Daoy (cell line): ENCODE measurements at places on chromosomes 6 and 20.

GRCh38 chr6:164247106-164247505 is 832.6 kb downstream of the QKI start:
- DNase-seq, result peak; percentile 48

DNA sequence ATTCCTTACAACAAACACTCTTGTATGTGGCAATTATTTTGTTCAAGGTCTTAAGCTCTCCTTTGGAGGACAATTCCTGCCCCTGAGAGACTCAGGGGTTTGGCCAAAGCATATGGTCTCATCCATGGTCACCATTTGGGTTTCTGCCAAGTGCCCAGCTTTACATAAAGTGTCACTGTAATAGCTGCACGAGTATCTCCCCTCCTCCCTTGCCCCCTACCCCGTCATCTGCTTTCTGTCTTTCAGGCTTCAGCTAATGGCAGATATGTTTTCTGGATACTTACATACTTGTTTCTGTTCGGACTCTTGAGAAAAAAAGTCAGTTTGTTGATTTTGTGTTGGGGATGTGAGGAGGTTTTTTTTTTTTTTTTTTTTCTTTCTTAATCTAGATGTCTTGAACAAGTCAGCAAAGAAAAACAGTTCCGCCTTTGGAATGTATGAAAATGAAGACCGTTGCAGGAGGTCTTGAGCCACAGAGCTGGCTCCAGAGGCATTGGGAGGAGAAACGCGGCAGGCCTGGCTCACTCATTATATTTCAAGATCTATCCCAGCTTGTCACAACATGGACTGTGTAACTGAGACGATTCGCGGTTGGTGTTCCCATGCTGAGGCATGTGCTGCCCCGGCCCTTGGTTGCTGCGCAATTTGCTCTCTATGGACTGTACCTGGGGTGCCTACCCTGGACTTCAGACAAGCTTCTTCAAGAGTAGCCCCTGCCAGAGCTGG is 32.6 kb upstream of the STX16 start:
- peak; percentile 80 for DNase-seq

GRCh38 chr6:135054226-135054568 is 425 bp downstream of the HBS1L start:
- DNase-seq, result no peak

DNA sequence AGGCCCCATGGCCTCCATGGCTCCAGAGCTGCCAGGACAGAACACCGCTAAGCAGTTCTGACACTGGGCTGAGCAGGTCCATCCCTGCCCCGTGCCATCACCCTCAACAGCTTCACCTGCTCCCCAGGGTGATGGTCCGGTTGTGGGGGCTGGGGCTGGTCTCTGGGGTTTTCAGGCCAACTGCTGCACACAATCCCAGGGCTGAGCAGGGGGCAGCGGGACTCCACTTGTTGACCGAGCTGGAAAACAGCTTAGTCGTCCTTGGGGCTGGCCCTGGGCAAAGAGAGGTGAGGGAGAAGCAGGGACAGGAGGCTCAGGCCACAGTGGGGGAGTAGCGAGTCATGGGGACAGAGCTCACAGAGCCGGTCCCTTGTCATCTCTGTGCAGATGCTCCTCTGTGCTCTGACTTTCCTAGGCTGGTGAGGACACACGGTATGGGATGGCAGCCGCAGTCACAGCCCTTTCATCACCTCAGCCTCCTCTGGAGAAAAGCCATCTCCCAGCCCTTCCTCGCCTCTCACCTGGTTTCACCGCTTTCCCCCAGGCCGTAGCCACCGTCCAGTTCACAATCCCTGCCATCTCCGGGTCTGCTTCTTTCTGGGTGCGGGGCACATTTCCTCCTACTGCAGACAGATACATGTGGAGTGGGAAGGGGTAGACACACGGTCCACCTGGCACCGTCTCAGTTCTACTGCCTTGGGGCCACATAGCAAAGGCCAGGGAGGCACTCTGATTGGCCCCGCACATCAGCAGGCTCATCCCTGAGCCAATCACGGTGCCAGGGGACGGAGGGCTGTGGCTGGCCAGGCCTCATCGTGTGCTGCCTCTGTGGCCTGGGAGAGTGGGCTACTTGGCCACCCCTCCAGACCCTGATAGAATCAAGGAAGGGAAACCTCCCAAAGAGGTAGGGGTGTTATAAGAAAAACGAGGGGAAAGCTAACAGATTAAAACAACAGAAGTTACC is 19.1 kb downstream of the MDFI start:
- no peak for DNase-seq

DNA sequence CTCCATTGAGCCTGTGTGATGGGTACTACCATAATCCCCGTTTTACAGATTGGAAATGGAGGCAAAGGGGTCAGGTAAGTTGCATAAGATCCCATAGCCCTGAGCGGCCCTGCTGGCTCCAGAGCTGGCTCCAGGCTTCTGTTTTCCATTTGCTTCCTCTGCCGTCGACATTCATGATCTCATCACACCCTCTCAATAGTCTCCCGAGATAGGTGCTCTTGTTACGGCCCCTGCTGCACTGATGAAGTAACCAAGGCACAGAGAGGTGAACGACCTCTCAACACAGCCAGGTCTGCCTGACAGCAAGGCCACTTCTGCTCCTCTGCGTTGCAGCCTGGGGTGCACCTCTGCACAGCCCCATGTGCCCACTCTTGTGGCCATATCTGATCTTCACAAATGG is 16.9 kb downstream of the CDH22 start:
- DNase-seq, result no peak

GRCh38 chr20:62496568-62497218 is 20.9 kb upstream of the GATA5 start:
- DNase-seq, result peak; percentile 36

DNA sequence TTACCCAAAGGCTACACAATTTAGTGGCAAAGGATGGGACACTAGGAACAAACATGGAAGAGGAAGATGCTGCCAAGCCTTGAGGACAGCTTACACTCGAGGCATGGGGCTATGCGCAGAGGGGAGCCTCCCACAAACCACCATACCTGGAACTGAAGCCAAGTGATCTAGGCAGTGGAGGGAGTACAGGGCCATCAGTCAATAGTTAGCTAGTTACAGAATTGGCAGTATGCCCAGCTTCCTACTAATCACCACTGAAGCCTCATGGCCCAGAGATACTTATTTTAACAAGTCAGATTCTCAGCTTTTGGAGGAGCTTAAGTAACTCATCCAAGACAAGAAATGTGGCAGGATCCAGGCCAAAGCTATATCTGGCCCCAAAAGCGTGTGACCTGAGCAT is 226.6 kb upstream of the MOCS1 start:
- no peak for DNase-seq

GRCh38 chr6:45679631-45680030 is 301.9 kb upstream of the SUPT3H start:
- DNase-seq, result no peak

DNA sequence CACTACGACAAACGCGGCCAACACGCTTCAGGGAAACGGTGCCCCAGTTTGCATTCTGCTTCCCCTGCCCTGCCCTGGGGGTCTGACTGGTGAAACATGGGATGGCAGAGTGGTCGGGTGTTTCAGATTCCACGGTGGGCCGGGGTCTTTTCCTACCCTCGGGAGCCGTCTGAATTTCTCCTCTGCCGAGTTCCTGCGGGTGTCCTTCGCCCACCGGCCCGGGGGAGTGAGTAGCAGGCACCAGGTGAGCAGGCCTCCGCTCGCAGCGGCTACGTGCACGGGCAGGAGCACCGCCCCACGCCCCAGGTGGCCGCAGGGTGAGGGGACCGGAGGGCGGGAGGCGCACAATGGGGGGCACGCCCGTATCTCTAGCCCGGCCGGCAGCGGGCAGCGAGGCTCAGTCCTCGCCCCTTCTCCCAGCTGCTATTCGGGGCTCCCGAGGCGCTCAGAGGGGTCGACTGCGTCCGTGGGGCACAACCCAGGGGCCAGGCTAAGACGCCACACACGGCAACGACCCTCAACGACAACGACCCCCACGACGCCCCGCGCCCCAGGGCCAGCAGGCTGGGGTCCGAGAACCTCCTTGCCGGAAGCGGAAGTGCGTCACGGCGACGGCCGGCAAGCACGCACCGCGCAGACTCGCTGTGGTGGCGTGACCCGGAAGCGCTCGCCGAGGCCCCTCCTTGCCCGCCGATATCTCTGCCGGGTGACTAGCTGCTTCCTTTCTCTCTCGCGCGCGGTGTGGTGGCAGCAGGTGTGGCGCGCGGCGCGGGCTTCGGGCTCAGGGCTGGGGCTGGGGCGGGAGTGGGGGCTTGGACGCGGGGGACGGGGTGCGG is at the start of gene RPS21:
RPS21 (plus strand) TSS at position 721 of the 836 bp plus-strand sequence. CDS start 236 bp downstream, outside the sequence.
- DNase-seq, result peak; percentile 96

GRCh38 chr6:34517461-34517881 is 38.7 kb downstream of the SPDEF start:
- DNase-seq, result no peak

GRCh38 chr6:24768361-24768760 is 6.4 kb upstream of the GMNN start:
- DNase-seq, result peak; percentile 28

DNA sequence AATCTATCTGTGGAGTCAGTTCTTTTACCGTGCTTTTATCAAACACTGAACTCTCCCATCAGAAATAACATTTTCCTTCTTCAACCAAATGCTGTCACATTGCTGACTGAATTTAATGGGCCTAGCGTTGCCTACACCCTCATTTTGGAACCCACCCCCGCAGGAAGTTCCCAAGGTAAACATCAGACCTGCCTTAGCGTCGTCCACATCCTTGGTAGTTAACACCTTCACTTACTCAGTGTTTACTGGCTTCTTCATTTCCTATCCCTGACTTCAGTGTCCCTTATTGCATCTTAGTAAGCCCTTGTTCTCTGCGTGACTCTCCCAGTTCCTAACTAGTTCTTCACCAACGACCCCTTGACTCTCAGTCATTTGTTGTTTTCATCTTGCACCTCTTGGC is 491.4 kb upstream of the SOX4 start:
- DNase-seq, result no peak

DNA sequence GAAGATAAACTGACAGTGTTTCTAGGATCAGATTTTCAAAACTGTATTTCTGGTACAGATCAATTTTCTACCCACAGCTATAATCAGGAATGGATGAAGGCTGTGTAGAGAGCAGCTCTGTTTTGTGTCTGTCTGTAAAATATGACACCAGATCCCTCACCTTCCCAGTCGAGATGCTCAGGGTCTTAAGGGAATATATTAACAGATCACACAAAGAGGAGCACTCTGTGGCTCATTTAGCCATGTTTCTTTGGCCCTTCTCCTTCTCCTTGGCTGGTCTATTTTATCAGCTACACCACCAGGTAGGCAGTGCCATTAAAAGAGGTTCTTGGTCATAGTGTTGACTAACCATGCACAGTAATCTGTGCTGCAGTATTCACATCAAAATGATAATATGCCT is 82.6 kb downstream of the PREP start:
- no peak for DNase-seq

DNA sequence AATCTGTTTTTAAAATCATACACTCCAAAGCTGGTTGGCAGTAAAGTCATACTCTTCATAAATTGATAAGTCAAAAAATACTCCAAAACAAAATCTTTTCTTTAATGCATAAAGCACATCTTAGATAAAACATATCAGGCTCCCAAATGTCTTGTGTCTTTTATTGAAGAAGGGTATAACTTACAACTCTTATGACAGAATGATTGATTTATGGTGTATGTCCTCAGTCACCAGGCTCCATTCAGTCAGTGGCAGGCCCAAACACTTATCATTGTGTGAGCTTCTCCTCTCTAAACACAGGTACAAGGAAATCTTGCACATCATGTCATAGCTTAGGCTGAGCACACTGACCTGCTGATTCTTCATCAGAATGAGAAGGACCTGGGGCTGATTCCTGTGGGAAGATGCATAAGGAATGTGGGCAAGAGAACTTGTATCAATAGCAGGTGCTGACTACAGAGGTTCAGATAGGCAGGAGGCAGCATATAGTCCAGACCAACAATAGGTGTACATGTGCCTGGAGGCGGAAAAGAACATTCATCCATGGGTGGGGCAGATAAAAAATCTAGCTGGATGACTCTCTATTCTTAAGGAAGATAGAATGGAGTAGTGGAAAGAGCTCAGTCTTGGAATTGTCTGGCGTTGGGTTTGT is 1.9 kb downstream of the CALHM5 start:
- DNase-seq, result no peak

GRCh38 chr6:41733707-41734665 is 1.4 kb downstream of the TFEB start:
- DNase-seq, result peak; percentile 84

- no peak for DNase-seq
These were observed 2.0 kb downstream of the LAMP5 start for GRCh38 chr20:9516234-9516871.

GRCh38 chr6:52672412-52673025 is 1.6 kb downstream of the TMEM14A start:
- peak; percentile 78 for DNase-seq

DNA sequence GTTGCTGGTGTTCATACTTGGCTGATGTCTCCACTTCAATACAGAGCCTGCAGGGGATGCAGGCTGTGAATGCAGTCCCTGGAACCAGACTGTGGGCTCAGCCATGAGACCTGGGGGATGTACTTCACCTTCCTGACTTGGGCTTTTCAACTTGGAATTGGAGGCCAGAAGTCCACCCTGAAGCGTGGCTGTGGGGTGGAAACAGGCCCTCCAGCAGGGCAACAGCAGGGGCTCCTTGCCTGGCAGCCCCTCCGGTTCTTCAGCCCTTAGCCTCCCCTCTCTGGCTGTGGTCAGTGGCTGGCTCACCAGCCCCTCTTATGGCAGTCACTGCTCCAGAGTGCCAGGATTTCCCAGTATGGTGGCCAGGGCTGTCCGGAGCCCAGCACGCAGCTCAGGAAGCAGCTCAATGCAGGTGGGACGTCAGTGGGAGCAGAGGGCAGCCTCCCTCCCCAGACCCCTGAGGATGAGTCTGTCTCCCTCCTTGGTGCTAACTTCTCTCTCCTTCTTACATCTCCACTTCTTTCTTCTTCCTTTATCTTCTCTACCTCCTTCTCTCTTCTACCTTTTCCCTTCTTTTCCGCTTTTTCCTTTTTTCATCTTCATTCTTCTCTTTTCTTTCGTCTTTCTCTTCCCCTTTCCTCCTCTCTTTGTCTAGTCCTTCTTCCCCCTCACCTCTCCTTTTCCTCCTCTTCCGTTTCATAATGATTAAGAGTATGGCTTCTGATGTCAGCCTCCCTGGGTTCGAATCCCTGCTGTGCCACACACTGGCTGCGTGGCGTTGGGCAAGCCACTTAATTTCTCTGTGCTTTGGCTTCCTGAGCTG is 45.3 kb downstream of the SLC52A3 start:
- DNase-seq, result no peak

DNA sequence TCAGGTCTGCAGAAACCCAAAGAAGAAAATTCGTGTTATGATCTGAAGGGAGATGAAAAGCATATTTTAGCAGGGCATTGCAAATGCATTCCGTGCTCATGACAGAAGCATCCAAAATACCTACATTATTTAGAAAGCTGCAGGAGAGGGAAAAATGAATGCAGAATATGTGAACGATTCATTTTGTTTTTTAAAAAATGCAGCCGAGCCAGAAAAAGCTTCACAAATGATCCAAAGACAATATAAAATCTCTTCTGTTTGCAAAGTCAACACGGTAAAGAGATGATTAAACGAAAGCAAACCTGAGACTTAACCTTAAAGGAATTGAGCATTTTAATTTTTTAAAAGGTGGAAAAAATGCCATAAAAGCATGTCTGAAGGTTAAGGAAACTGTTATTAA is 136.1 kb upstream of the SULF2 start:
- no peak for DNase-seq
